ENCODE measurements at places on chromosomes 6 and 20. TPM values are rescaled to one million over a fixed set of nuclear protein-coding genes. Genes with fewer than 3 reads are reported as not detected.

- no peak for DNase-seq
Measured at GRCh38 chr6:145801021-145801420, 13.6 kb downstream of the FBXO30 start.

DNA sequence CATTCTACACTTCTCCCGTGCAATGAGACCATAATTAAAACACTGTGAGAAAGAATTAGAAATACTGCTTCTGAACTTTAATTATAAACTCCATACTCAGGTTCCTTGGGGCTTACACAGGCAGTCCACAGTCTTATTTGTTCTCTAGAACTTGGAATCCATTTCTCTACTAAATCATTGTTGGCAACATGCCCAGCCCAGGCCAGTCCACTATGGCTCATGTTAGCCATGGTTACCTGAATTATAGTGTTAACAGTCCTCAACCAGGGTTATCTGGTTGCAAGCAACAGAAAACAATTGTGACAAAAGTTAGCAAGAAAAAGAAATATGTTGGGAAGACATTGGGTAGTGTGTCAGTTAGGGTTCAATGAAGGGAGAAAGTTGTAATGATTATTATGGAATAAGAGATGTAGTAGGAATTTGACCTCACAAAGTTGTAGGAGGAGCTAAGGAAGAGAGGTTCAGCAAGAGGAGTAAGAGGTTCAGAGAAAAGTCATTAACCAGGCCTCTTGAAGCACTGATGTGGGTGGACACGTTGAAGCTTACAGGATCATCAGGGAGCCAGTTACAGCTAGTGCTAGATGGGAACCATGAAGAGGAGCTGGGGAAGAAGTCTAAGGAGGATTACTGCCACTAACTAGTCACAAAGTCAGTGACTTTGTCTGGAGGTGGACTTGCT, 352.5 kb upstream of the PRND start:
- no peak for DNase-seq

The MAFB gene
- not detected for polyA plus RNA-seq

The FAM209A gene
- polyA plus RNA-seq: not detected

The IBTK gene
- 13.3 TPM for polyA plus RNA-seq
